ENCODE measurements at places on chromosomes 3 and 15.
A peak's percentile ranks its signal among the peaks of the same experiment; 100 is the strongest.

GRCh38 chr3:194840661-194841514 is 155.2 kb downstream of the FAM43A start:
- no peak for DNase-seq

DNA sequence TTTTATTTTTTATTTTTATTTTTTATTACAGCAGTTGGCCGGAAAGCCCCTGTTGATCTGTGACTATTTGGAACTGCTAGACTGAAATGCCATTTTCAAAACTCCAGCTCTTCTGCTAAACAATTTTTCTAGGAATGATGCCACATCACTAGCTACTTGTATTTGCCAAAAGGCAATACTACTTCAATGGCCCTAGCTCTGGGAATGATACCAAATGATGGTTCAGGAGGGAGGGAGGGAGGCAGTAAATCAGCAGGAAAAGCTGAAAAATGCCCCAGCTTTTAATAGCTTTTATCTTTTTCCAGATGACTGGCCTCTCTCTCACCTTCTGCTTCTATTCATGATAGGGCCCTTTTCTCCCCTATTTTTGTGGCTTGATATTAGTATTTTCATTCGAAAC is 2.6 kb upstream of the CHL1 start:
- no peak for DNase-seq

DNA sequence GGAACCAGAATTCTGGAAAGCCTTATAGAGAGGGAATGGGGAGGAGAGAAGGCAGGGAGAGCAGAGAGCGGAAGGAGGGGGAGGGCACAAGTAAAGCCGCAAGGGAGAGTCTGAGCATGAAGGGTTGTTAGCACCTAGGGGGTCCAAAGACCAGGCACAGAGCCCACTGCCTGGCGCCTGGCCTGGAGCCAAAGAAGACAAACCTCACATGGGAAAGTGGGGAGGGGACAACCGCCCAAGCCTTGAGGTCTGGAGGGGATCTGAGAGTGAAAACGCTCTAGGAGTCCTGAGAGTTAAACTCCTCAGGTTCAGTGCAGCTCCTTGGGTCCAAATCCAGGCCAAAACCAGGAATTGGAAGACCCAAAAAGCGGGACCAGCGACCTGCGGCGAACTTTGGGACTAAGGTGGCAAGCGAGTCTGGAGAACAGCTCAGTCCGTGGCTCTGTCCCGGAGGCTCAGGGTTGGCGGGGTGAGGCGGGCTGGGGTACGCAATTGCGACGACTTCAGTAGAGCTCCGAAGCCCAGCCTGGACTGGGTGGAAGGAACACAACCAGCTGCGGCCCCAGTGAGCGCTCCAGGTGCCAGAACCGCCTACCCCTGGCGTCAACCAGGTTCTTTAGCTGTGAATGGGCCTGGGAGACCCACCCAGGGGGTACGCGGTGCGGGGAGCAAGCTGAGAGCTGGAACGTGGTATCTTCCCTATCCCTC is 807 bp upstream of the INAFM2 start:
- no peak for DNase-seq

GRCh38 chr3:81726132-81726531 is 35.3 kb downstream of the GBE1 start:
- DNase-seq, result no peak

DNA sequence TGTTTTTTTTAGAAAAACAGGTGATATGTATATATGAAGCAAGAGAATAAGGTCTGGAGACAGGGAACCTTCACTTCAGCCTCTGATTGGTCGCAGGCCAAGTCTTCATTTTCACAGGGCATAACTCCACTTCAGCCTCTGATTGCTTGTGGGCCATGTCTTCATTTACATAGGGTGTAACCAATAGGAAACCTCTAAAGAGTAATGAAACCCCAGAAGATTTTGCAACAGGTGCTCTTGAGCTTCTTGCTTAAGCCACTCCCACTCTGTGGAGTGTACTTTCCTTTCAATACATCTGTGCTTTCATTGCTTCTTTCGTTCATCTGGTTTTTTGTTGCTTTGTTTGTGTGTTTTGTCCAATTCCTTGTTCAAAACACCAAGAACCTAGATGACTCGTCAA is 22.6 kb upstream of the SCG3 start:
- no peak for DNase-seq

DNA sequence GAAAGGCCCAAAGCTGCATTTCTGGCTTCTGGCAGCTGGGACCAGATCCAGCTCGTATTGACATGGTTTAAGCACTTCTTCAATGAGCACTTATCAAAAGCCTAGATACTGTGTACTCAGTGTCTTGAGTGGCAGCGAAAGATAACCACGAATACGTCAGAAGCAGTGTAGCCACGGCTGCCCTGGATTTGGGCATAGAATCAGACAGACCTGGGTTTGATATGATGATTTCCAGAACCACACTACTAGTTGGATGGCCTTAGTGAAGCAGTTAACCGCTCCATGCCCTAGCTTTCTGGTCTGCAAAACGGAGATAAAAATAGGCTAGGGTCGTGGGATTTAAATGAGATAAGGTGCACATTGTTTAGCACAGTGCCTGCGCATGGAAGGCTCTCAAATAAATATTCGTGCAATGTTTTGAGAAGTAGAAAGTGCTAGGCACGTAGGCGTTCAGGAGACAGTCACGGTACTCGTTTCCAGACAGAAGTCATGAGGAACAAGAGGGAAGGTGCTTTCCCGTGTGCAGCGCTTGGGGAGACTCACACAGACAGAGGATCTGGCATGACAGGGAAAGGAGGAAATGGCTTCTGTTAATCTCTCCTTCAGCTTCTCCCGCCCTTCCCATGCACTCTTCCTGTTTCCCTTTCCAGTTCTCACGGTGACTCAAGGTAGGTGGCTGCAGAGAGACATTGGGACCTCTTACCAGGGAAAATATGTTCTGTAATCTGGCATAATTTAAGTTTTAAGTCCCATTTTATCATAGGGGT is 70.3 kb downstream of the CCNL1 start:
- DNase-seq, result peak; percentile 52

DNA sequence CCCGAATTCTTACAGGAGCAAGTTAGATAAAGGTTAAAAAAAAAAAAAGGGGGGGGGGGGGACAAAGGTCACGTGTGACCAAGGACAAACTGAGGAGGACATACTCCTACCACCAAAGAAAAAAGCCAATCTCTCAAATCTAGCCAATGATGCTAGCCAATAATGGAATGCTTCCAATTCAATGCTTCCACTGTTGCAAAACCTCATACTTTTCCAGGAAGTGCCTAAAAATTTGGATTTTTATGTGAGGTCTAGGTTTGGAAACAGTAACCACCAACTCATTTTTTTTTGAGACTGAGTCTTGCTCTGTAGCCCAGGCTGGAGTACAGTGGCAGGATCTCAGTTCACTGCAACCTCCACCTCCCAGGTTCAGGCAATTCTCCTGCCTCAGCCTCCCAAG is 11.4 kb downstream of the MSL2 start:
- no peak for DNase-seq

GRCh38 chr3:174810254-174810653 is 48.9 kb upstream of the NAALADL2 start:
- no peak for DNase-seq

DNA sequence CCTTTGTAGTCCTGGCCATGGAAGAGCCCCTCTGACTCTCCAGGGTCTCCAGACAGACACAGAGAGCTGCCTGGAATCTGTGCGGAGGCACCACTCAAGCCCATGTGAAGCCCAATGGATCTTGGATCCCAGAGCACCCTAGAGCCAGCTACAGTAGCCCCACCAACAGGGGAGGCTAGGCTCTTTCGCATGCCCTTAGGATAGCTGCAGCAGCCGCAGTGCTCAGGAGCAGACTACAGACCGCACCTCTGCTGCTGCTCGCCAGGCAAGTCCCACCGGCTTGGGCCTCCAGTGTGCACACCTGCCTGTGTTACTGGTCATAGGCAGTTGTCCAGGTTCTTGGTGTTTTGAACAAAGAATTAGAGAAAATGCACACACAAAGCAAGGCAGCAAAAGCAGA is 131.6 kb downstream of the SPATA16 start:
- no peak for DNase-seq

DNA sequence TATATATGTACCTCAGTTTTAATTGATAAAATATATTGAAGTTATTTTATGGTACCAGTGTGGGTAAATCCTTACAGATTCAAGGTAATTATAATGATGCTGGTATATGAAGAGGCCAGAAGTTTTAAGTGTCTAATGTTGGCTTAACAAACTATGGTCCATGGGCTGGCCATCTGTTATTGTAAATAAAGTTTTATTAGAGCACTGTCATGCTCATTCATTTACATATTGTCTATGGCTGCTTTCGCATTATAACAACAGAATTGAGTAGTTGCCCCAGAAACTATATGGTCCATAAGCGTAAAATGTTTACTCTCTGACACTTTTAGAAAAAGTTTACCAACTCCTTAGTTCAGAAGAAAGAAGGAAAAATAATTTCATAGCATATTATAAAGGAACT is 67.9 kb downstream of the MEF2A start:
- DNase-seq, result no peak

DNA sequence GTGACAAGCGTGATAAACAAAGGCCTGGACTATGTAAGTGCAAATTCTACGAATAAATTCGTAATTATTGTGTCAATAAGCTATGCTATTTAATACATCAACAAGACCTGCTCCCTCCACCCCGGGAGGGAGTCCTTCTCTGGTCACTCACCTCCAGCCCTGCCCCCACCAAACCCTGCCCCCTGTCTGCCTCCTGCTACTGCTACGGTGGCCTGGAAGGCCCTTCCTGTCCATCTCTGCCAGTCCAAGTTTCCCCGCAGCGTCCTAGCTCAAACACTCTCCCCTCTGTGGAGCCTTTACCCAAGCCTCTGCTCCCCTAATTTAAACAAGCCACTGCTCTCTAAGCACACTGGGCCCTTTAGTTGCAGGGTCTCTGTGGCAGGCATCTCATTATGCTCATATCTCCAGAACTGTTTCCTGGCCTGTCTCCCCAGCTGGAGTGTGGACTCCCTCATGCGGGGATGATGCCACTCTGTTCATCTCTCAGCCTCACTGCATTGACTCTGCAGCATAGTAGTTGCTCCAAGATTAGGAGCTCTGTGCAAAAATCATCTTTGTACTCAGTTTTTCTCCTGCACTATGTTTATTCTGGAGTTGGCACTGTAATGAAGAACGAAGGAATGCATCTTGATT is 241.2 kb downstream of the NTRK3 start:
- DNase-seq, result no peak

DNA sequence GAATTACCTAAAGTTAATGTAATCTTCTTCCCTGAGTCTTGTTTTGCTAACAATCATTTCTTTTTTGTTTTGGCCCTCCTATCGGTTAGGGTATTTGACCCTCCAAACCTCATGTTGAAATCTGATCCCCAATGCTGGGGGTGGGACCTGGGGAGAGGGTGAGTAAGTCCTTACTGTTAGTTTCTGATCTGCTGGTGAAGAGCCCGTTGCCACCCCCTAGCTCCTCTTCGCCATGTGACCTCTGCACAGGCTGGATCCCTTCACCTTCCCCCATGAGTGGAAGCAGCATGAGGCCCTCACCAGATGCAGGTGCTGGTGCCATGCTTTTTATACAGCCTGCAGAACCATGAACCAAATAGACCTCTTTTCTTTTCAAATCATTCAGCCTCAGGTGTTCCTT is 62.8 kb upstream of the ADCY5 start:
- no peak for DNase-seq

DNA sequence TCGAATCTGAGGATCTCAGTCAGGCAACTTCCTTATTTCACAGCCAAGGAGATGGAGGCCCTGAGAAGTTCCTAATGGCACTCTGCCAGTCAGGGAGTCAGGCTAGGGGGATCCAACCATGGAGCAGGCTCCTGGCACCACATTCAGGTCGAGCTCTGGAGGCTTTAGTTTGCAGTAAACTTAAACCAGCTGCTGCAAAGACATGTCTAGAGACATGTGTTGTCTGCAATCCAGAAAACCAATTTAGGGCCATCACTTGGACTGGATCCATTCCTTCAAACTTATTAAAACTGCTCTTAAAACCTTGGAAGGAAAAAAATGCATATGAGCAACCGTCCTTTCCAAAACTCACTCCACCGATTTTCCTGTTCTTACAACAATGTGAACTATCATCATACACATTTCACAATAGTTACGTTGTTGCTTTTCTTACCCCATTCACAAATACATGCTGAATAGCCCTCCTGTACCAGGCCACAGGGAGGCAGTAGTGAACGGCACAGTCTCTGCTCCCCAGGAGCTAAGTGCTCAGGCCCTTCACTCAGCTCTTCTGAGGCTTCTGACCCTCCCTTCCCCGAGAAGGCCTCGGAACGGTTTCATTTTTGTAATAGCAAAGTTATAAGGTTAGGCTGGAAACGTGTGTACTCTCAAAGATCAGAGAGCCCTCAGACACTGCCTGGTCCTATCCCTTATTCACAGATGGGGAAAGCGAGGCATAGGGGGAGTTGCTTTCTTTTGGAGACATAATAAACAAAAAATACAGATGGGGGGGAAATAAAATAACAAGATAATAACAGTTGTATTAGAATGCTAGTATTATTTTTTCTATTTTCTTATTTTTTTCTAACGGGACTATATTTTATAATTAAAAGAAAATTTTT is 20.1 kb downstream of the RFT1 start:
- peak; percentile 42 for DNase-seq

DNA sequence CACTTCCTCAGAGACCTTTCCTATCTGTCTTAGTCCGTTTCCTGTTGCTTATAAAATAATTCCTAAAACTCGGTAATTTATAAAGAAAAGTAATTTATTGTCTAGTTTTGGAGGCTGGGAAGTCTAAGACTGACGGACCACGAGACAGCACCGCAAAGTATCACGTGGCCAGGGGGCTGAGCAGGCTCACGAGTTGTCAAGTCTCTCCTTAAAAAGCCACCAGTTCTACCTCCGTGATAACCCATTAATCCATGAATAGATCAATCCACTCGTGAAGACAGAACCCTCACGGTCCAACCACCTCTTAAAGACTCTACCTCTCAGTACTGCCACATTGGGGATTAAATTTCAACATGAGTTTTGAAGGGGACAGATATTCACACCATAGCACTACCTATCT is 821 bp downstream of the LINS1 start:
- DNase-seq, result no peak

DNA sequence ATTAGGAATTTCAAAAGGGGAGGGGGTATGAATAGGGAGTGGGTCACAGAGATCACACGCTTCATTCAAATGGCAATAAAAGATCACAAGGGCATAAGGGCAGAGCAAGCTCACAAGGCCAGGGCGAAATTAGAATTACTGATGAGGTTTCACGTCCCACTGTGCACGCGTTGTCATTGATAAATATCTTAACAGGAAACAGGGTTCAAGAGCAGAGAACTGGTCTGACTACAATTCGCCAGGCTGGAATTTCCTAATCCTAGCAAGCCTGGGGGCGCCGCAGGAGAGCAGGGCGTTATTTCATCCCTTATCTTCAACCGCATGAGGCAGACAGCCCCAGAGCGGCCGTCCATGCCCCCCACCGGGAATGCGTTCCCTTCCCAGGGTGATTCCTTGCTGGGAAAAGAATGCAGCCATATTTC is 18.1 kb upstream of the SMCO1 start:
- no peak for DNase-seq

DNA sequence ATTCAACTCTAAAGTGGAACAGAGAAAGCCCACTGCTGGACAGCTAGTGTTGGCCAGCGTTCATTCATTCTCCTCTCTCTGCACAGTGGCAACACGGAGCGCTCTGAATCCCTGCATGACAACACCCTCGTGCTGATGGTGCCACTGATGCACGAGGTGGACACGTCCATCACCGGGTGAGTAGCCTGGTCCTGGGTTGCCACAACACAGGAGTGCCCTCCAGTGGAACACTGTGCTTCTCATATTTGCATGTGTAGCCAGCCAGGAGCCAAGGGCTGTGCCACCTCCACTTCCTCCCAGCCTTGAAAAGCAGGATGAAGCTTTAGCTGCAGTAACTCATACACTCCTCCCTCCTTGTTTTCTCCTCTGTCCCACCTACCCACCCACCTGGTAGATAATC is 120.0 kb upstream of the CTDSPL start:
- DNase-seq, result no peak

Data from GM20000 (cell line).